Stimulated activated memory B cell treated with anti-CD40 and anti-IgM and Interleukin-4, amounts not matched to agents 10 μg/mL and 1 μg/mL and 100 μg/mL, for 72 hours (primary cell): ENCODE measurements at places on chromosomes 6 and 20.

DNA sequence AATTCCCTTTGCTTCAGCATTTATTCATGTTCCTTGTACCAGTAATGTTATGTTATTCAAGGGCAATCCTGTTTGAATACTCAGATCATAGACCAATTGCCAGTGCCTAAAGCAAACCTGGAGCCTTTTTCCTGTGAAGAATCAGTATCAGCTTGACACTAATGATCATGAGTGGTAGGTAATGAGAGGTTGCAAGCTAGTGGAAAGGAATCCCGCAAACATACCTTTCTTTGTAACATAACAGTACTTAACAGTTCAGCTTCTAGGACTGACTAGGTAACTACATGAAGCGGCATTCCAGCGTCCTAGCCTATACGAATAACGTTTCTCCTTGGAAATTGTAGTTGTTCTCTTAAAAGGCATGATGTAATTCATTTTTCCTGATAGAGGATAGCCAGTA lies 253.7 kb downstream of the TMEM242 start:
- ATAC-seq, result no peak

- ATAC-seq, result no peak
These were observed 35.3 kb downstream of the C6orf52 start for GRCh38 chr6:10658910-10659698.

DNA sequence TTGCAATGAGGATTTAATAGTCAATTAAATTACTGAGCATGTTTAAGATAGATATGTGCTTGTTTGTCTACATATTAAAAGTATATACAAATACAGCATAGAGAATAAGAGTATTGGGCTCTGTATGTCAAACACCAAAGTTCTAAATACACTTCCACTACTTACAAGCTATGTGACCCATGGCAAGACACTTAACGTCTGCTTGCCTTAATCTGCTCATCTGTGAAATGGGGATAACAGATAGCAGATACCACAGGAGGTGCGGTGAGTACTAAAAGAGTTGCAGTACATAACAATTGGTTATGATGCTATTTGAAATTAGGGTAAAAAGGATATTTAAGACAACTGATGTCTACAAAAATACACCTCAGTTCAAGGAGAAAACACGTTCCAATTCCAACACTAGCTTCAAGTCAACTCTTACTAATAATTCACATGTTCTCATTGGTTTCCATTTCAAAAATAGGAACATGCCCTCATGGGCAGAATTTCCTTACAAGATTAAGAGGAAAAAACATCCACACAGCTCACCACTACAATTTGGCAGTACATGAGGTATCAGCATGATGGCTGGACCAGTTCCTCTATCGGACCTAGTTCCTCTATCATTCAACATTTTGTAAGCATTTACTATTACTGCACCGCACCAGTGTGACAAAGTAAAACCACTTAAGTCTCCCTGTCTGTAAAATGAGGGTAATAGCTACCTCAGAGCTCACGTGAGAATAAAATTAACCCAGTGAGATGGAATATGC lies 101.1 kb downstream of the SMLR1 start:
- ATAC-seq, result no peak

DNA sequence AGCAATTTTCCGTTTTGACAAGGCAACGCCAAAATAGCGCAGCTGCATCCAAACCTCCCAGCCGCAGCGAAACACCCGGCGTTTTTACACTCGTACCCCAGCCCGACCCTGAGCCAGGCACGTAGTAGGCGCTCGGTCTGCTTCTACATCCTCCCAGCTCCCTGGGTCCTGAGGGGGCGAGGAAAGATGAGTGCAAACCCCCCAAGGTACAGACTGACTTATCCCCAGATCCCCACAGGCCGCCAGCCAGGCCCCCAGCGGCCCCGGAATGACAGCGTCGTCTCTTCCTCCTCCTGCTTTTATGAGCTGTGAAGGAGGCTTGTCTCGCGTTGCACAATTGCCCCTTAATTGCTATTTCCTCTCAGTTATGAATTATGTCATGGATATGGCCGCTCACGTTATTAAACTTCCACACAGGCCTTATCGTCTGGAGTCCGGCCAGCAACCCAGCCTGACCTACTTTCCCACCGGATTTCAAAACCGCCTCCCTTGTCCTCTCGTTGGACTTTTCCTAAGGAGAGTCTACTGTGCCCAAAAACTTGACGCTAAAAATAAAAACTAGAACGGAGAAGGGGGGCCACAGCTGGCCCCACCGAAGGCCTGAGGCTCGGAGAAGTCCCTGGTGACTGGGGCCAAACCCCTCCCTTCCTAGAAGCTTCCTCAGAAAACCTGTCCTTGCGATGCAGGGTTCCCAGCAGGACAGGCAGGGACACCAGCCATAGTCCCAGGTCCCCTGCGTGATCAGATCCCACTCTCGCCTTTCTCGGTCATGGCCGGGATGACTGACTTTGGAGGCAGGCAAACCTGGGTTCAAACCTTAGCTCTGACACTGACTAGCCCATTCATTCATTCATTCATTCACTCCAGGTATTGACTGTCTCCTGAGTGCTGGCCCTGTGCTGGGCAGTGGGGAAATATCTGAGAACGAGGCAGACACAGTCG lies 130.9 kb upstream of the PTPN1 start:
- ATAC-seq, result no peak

GRCh38 chr6:168493976-168494375 lies 53.0 kb downstream of the SMOC2 start:
- no peak for ATAC-seq

DNA sequence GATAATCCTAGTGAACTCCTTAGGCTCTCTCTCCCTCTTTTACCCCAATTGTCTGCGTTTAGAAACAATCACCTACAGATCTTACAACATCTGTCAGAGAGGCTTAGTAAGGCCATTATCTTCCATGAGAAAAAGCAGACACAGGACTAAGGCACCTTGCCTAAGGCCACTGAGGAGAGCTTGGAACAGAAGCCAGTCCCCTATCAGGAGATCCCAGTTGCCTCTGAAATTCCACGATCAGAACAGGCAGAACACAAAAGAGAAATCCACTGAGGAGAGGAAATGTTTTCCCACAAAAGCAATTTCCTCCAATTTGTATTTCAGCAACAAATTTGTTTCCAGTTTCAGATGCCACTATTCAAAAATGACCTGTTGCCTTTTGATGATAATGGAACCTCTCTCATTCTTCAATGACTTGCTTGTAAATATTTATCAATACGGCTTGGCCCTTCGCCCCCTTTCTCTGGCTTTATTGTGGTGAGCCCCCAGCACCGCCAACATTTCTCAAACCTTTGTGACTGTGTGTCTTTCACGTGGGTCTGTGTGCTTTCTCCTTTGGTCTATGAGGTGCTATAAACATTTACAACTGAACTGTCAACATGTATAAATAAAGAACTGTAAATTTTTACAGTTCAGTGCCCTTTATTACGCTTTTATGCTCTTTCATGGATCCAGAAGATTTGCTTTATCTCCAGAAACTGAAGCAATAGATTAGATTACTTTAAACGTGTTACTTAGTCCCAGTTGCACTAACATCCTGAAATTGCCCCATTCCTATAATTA lies 187.8 kb upstream of the PHACTR1 start:
- no peak for ATAC-seq
